ENCODE measurements at places on chromosomes 16 and 17. TPM values are rescaled to one million over a fixed set of nuclear protein-coding genes. Genes with fewer than 3 reads are reported as not detected.

Gene COX6A2
- total RNA-seq, result not detected

Gene ATP6V0C
- total RNA-seq, result 40.5 TPM

Gene ZP2
- not detected for total RNA-seq

Gene RAP1GAP2
- 2.4 TPM for total RNA-seq

Gene CXCL16
- total RNA-seq, result 7.3 TPM

Gene ADGRG3
- total RNA-seq, result not detected

Gene KRTAP1-5
- 0.27 TPM for total RNA-seq

Gene VASN
- 22.8 TPM for total RNA-seq

Data from H4 (cell line).